ENCODE measurements at places on chromosomes 2 and 18. TPM values are rescaled to one million over a fixed set of nuclear protein-coding genes. Genes with fewer than 3 reads are reported as not detected.

C1GALT1C1L gene
- not detected for total RNA-seq

GTF2A1L gene
- not detected for total RNA-seq

NAT8 gene
- total RNA-seq = not detected

AGXT gene
- not detected for total RNA-seq

CNRIP1 gene
- total RNA-seq = 4.4 TPM

FASTKD2 gene
- total RNA-seq = 20.8 TPM

SERPINB4 gene
- not detected for total RNA-seq

EDAR gene
- total RNA-seq = not detected

SNTG2 gene
- 1.9 TPM for total RNA-seq

MYOM1 gene
- 0.57 TPM for total RNA-seq

NPHP1 gene
- total RNA-seq = 3.3 TPM

IL36B gene
- not detected for total RNA-seq

ASPRV1 gene
- 0.26 TPM for total RNA-seq

GAREM1 gene
- 9.0 TPM for total RNA-seq

C2orf66 gene
- 0.54 TPM for total RNA-seq

TNS1 gene
- 219 TPM for total RNA-seq

PROKR1 gene
- not detected for total RNA-seq

SERPINB10 gene
- total RNA-seq = not detected

DUSP28 gene
- total RNA-seq = 3.2 TPM

EVX2 gene
- total RNA-seq = not detected

ATOH8 gene
- 1.9 TPM for total RNA-seq

PCARE gene
- not detected for total RNA-seq

ANO7 gene
- total RNA-seq = 5.8 TPM

NEU2 gene
- total RNA-seq = not detected

SCYGR6 gene
- total RNA-seq = not detected

MAL gene
- total RNA-seq = 0.41 TPM

GPR45 gene
- 0.22 TPM for total RNA-seq

ARHGAP28 gene
- total RNA-seq = 15.5 TPM

All from astrocyte (in vitro differentiated cells and primary cell).